ENCODE measurements at places on chromosomes 1 and 21.

DNA sequence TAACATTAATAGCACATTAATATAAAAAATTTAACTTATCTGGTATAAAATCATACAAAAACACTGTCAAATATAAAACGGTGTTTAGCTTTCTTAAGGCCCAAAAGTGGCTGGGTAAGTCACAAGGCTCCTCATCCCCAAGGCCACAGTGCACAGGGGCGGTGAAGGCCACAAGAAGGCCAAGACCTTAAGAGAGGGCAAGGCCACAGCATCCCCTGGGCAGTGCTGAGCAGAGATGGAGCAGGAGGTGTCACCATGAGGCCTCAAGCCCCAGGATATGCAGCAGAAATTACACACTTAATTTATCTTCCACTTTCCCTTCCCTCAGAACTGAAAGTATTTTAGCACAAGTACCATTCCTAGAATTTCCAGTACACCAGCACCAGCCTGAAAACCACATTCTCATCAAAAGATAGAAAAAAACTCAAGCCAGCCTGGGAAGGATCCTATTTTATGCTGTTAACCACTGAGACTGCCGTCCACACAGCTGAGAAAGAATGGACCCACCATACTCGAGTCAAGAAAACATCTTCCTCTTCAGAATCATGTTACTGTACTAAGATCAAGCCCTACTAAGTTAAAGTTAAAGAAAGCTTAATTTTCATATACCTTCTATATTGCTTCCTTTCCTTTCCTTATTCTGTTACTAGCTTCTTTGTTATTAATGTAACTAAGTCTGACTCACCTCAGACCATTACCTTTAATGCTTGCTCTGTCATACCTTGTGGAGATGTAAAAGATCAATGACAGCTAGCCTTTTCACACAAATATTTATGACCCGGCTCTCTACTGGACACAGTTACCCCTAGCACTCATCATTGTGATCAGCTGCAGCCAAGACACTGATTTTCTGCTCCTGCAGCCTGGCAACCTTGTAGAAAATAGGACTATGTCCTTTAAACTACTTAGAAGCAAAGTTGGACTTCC, 26.4 kb upstream of the FMO1 start:
- no peak for DNase-seq

GRCh38 chr21:43699933-43700599, 18.9 kb upstream of the PDXK start:
- DNase-seq, result peak; percentile 75

DNA sequence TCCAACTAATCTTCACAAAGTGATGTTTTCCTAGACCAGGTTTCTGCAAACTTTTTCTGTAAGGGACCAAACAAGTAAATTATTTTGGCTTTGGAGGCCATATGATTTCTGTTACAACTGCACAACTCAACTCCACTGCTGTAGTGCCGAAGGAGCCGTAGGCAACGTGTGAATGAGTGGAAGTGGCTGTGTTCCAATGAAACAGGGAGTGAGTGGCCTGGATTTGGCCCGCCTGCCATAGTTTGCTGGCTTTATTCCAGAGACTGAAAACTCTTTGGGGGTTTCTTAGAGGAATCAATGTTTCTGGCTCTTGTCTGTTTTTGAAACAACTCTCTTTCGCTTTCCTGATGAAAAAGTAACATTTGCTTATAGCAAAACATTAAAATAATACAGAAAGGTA, 12.6 kb upstream of the ACTL8 start:
- DNase-seq, result no peak

DNA sequence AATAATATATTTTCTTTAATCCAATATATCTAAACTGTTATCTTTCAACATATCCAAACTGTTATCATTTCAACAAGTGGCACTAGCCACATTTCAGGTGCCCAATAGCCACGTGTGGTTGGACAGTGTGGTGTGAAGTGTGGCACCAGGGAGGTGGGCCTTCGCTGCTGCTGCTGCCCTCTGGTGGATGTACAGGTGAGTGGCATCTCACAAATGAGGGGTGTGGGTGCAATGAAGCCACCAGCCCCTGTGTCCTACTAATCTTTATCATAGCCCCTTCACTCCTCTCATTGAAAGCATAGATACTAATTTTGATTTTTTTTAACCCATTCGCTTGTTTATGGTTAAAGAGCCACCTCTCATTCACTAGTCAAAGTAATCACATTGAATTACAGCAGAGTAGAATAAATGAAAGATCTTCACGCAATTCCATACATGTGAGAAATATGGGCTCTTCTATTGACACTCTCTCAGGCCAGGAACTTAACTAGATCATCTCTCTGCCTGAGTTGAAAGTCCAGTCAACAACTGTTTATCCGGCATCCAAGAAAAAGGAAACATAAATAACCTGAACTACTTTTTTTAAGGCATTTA, 499.2 kb downstream of the OMA1 start:
- DNase-seq, result no peak

- DNase-seq, result no peak
Observed at GRCh38 chr1:964691-965525, 1.4 kb upstream of the PLEKHN1 start.

DNA sequence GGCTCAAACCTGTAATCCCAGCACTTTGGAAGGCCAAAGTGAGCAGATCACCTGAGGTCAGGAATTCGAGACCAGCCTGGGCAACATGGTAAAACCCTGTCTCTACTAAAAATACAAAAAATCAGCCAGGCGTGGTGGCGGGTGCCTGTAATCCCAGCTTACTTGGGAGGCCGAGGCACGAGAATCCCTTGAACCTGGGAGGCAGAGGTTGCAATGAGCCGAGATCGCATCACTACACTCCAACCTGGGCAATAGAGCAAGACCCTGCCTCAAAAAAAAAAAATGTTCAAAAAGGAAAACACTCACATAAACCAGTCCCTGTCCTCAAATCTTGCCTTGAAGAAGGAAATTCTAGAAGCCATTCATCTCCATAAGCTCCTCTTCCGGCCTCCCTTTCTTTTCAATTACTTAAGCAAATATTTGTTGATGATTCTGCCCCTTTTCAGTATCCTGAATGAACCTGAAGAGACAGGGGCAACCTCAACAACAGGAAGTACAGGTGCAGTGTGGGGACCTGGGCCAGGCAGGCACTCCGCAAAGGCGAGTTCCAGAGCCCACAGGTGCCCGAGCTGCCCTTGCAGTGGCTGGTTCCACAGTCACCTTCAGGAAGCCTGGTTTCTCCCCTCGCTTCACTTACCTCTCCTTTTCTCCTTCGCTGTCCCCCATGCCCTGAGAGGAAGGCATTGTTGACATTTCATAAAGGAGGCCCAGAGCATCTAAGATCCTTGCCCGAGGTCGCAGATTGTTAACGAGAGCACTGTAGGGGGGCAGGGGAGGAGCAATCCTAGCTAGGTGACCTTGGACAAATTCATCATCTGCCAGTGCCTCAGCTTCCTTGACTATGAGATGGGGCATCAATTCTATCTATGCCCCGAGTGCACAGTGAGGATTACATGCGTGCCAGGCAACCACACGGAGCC, 8.9 kb upstream of the LEFTY1 start:
- DNase-seq, result no peak

DNA sequence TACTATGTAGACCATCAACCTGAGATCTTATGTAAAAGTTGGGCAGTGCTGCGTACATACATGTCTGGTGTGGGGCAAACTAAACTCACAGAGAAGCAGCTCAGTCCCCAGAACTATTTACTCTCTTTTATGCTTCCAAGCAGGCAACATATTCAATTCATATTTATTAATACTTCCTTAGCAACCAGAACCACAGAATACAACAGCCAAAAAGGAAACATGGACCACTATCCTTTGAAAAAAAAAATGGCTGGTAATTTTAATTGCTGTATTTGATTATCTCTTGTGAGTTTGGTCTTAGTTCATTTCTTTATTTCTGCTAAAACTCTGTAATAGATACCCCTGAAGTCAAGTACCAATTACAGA, 1.5 kb upstream of the PPP1R15B start:
- no peak for DNase-seq

DNA sequence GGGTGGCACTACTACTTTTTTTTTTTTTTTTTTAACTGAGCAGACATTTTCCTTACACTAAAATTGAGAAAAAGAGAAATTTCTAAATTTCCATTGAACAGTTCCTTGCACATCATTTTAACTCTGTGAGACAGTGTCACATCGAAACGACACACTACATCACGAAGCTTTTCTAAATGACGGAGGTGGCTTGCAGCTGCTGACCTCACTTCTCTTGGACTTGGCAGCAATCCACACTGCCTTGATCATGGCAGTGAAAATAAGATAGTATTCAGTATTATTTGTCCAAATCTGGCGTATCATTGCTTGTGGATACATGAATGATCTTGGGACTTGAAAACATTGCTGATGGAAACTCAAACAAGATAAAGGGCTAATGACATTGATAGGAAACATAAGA, 80.3 kb upstream of the CYYR1 start:
- DNase-seq, result no peak

DNA sequence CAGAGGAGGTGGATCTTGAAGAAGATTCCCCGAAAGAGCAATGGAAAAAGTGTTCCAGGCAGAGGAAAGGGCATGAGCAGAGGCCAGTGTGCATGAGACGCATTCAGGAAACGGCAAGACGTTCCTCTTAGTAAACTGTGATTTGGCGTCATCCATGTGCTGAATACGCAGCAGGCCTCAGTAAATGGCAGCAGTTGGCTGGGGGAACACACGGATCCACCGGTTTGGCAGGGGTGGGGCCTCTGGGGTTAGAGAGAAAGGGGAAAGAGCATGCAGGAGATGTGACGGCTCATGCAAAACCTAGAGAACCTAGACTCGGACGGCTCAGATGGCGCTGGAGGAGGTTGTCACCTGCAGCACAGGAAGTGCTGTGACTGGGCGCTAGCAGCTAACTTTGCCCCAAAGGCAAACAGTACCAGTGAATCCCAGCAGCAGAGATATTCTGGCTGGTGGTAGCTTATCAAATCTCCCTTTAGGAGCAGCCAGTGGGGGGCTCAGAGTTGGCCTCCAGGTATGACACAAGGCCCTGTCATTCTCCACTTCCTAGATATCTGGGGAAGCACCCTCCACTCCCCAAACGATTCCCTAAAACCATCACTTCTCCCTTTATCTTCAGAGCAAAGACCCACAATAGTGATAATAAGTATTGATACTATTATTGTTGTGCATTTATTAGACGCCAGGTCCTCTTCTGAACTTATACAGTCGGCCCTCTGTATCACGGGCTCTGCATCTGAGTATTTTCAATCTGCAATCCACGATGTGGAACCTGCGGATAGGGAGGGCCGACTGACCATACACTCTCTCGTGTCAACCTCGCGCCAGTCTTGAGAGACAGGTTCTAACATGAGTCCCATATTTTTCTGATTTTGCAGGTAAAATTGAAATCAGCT, 7.6 kb downstream of the LAPTM5 start:
- no peak for DNase-seq

GRCh38 chr21:33734291-33734690, 92.0 kb downstream of the ITSN1 start:
- DNase-seq, result no peak

Data from posterior cingulate gyrus (tissue), 11 donors.